ENCODE measurements at places on chromosomes 6 and 20. TPM values are rescaled to one million over a fixed set of nuclear protein-coding genes. Genes with fewer than 3 reads are reported as not detected.

ATAT1 gene
- total RNA-seq = 8.3 TPM

DNA sequence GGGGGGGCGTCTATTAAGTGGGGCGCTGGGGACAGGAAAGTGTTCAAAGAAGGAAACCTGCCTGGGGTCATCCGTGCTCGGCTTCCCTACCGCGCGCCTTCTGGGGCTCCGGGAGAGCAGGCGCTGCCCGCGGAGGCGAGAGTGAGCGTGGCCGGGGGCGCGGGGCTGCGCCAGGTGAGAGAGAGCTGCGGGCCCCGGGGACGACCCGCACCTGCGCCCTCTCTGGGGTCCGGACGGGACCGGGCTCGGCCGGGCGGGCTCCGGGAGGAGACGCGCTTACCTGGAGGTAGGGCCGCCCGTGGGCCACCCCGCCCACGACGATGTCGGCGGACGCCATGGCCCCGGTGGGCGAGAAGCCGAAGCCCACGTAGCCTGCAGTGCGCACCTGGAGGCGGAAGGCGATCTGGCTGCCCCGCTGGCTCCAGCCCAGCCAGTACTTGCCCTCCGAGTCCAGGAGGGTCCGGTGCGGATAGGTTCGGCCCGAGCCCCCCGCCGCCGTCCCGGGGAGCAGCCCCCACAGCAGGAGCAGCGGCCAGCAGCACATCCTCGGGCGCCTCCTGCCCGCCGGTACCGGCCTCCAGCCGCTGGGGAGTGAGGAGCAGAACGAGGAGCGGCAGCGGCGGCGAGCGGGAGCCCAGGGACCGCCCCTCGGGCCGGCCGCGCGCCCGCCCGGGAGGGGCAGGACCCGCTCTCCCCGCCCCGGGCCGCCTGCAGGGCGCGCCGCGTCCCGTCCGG lies at the start of gene MOXD1:
MOXD1 (minus strand) TSS at position 593 of the 735 bp plus-strand sequence; CDS start at position 544, 49 bp downstream.
- DNase-seq = no peak

DNA sequence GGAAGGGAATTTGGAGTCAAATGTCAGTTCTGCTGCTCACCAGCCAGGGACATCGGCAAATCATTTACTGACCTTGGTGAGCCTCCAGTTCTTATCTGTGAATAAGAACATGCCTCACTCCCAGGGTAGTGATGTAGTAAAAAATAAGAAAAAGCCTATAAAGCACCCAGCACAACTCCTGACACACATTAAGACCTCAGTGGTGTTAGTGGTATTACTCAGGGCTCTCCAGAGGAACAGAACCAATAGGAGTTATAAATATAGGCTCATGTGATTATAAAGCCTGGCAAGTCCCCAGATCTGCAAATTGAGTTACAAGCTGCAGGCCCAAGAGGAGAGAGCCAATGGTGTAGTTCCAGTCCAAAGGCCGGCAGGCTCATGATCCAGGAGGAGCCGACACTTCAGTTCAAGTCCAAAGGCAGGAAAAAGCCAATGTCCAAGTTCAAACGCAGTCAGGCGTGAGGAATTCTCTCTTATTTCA lies 71.3 kb upstream of the EYA2 start:
- no peak for DNase-seq

GRCh38 chr6:51930602-51931001 lies 156.8 kb downstream of the PKHD1 start:
- DNase-seq = no peak
